ENCODE measurements at places on chromosomes 5 and 9.

GRCh38 chr9:135480071-135480939 is 723 bp downstream of the PPP1R26 start:
- no peak for DNase-seq

- no peak for DNase-seq
These were observed 25.6 kb downstream of the POLR1E start for GRCh38 chr9:37511016-37512010.

- DNase-seq: no peak
These were observed 36.8 kb downstream of the ELL2 start for GRCh38 chr5:95924720-95925377.

DNA sequence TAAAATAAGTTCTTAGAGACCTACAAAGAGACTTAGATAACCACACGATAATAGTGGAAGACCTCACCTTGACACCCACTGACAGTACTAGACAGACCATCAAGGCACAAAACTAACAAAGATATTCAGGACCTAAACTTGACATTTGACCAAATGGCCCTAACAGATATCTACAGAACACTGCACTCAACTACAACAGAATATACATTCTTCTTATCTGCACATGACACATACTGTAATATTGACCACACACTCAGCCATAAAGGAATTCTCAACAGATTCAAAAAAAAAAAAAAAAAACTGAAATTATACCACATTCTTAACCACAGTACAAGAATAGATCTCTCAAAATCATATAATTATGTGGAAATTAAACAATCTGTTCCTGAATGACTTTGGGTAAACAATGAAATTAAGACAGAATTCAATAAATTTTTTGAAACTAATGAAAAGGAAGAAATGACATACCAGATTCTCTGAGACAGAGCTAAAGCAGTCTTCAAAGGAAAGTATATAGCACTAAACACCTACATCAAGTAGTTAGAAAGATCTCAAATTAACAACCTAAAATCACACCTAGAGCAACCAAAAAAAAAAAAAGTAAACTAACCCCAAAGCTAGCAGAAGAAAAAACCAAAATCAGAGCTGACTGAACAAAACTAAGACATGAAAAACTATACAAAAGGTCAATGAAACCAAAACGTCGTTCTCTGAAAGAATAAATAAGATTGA is 362.3 kb upstream of the POU5F2 start:
- no peak for DNase-seq

DNA sequence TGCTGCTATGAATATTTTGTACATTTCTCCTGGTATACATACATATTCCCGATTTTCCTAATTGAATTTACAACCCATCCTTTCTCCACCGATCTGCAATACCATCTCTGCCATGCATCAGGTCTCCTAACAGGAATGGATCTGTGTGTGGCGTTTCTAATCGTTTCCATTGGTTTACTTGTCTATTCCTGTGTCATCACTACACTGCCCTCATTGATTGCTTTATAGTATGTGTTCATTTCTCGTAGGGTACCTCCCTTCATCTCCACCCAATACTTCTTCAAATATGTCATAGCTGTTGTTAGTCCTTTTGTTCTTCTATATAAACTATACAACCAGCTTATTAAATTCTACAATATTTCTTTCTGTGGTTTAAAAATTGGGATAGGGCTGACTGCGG is 7.1 kb upstream of the OR2S2 start:
- no peak for DNase-seq

GRCh38 chr9:1001838-1002237 is 25.4 kb downstream of the DMRT3 start:
- DNase-seq: no peak

DNA sequence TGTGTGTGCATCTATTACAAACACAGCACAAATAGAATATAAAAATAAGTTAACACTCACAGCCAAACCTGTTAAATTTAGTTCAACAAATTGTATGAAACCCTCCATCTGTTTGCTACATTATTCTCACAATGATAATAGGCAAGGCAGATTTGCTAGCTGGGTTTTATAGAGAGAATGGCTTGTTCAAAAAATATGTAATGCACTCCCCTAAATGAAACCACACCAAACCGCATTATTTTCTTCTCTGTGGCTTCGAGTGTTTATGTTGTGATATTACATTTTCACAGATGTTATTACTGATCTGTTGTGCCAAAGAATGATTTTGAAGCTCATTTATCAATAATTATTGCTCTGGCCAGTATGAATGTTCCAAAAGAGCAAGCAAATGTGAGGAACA is 92.9 kb downstream of the SPATA31D1 start:
- no peak for DNase-seq

DNA sequence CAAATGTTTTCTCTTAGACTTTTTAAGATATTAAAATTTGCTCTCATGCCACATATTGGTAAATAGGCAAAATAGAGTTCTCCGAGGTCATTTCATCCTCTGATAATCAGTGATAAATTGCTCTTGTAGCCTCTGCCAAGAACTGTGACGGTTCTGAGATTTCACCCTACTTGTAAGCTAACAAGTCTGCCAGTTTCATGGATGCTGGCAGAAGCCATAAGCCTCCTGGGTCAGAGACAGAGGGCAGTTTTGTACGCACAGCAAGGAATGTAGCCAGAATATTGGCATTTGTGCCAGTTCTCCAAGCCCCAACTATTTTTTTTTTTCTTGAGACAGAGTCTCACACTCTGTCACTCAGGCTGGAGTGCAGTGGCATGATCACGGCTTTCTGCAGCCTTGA is 945.0 kb upstream of the WWC1 start:
- DNase-seq: no peak

GRCh38 chr9:136373300-136374182 is at the start of gene CARD9:
TSS of gene CARD9 (minus strand) at chr9:136373669. CDS start at chr9:136372078, 1,591 bp downstream.
- DNase-seq: no peak

DNA sequence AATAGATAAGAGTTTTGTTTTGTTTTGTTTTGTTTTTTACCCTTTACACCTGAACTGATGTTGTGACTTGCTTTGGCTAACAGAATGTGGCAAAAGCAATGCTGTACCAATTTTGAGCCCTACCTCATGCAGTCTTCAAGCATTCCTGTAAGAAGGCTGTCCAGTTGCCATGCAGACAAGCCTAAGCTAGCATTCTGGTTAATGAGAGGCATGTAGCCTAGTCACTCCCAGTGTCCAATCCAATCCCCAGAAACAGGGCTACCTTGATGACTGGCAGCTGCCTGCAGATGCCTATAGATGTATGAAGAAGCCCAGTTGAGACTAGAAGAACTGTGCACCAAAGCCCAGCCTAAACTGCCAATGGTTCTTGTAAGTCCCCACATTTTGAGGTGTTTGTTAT is 9.4 kb upstream of the EFNA5 start:
- no peak for DNase-seq

- DNase-seq: no peak
These were observed 61.1 kb upstream of the CCL21 start for GRCh38 chr9:34771007-34771406.

- DNase-seq: no peak
These were observed 480.3 kb downstream of the RAB3C start for GRCh38 chr5:59062986-59063683.

Measured in ascending aorta (tissue), 2 donors.